ENCODE measurements at places on chromosomes 4 and X.
A peak's percentile ranks its signal among the peaks of the same experiment; 100 is the strongest.

DNA sequence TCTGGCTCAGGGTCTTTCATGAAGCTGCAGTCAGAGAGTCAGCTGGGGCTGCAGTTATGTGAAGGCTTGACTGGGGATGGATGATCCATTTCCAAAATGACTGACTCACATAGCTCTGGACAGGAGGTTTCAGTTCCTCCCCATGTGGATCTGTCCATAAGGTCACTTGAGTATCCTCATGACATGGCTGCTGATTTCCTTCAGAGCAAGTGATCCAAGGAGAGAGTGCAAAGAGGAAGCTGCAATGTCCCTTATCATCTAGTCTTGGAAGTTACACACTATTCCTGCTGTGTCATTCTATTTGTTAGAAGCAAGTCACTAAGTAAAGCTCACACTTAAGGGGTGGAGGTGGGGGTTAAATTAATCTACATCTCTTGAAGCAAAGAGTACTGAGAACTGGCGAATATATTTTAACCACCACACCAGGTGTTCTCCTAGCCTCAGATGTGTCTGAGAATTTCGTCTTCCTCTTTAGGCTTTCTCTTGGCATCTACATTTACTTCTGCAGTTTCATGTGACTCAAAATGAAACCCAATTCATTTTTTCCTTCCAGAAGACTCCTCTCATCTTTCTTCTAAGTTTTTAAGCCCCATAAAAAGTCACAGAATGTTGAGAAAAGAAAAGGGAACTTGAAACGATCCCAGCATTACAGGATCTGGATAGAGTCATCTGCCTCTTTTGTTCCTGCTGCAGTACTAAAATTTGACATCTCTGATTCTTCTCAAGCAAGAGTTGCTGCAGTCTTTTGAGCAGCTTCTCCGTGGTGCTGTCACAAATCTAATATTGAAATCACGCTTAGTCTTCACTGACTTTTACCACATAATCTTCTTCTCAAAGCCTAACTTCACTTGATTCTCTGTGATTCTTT, 3.8 kb upstream of the GRPR start:
- peak; percentile 28 for DNase-seq

- DNase-seq = no peak
Observed at GRCh38 chr4:173246719-173247118, 78.1 kb downstream of the GALNT7 start.

GRCh38 chr4:155930330-155930729, 23.3 kb downstream of the CTSO start:
- no peak for DNase-seq

GRCh38 chr4:142567620-142568451, 278.3 kb downstream of the INPP4B start:
- DNase-seq = no peak

DNA sequence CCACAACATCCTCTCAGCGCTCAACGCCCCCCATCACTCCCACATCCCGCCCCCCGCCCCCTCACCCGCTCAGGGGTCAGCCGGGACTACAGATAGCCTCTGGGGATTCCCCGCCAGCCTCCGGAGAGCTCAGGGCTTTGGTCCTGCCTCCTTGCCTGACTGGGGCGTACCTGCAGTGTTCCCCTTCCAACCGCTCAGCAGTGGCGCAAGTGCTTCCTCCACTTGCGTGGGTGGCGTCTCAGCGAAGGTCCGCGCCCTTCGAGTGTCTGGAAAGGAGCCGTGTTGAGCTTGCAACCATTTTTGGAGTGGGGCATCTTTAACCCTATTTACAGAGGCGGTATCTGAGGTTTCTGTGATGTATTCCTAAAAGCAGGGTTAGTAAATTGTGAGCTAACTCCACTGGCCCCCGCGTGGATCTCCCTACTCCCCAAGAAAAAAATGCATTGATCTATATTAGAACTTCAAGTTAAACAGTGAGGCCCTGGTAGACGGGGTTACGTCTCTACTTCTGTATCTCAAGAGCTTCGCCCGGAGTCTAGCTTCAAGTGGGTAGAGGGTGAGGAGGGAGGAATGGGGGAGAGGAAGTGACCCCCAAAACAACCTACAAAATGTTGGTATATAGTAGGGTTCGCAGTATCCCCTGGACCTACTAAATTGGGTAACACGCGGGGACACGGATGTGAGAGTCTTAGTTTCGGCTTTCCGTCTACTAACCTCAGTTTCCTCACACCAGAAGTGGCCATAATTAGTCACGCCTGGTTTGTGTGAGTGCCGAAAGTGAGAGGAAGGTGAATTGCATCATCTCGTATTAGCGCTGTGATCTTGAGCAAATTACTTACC, 16.1 kb downstream of the NKX3-2 start:
- DNase-seq = peak; percentile 79

Measured in GM13976 (cell line).